ENCODE measurements at places on chromosomes 11 and 22.

GRCh38 chr11:93099806-93100205, 98.0 kb downstream of the SLC36A4 start:
- DNase-seq, result peak; percentile 24

DNA sequence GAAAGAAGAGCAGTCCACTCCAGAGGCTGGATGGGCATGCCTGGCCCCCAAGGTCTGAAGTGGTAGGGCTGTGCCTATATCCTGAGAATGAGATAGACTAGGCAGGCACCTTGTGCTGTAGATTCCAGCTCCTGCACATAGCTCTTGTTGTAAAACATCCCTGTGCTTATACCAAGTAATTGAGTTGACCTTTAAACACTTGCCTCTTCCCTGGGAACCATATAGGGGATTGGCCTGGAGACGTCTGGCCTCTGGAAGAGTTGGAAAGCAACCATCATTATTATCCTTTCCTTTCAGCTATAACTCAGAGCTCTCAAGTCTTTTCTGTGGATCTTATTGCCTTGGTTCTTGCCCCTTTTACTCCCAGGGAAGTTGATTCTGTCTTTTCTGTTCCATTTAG, 15.1 kb downstream of the LIMK2 start:
- DNase-seq, result no peak

DNA sequence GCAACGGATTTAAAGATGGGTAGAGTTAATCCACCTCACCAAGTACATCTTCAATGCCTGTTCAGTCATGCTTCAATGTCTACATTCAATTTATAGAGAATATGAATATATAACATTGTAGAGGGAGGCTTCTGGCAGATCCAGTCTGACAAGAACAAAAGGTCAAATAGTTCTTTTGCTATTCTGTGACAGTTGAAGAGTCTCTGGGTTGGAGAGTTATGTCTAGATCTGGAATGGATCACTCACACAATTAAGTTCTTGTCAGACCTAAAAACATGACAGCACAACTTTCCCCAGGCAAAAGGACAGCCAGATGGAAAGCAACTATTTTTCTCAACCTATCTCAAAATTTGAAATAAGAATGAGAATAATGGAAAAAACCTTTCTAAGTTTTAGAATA, 15.3 kb upstream of the GAB2 start:
- no peak for DNase-seq

GRCh38 chr11:88359541-88359940, 22.0 kb upstream of the CTSC start:
- DNase-seq, result no peak

DNA sequence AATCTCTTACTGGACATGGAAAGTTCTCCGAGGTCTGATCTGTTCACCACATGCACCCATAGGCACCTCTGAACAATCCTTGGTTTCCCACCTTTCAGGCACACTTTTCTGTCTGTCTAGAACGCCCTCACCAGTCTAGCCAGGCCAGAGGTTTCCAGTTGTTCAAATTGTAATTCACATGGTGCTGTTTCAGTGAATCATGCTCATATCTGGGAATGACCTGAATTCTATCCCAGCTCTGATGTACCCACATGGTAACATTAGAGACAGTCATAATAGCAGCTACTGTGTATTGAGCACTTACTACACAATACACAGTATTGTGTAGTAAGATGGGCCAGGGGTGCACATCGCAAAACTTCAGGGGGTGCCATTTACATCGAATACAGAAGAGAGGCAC, 138.2 kb downstream of the COMMD9 start:
- DNase-seq, result no peak

DNA sequence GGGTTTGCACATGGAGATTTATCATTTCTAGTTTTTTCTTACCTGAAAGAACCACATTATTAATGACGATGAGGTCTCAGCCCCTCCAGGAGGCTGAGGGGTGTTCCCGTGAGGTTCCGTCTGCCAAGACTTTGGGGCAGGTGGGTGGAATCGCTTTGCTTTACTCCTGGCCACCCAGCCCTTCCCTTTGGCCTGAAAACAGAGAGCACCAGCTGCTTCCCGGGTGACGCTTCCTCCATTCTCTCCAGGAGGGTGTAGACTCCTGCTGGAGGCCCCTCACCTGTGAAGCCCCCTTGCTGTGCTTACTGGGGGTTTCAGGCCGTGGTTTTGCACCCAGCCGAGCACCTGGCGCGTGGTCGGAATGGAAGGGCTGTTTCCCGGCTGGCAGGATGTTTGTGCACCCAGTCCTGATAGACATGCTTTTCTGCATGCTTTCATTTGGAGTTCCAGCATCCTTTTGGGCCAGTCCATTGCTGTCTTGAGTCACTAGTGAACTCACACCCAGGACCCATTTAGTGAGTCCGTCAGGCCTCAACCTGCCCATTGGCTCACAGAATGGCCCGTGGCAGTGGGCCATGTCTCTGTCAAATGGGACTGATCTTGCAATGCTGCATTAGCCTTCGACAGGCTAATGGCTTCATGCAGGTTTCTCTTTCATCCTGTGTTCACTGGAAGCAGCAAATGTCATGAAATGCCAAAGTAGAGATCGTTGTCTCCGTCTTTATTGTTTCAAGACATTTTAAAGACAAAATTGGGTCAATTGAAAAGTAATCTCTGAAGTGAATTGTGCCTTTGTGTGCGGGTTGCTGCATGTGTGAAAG, 360.8 kb downstream of the TBC1D22A start:
- no peak for DNase-seq

Measured in fibroblast of skin of scalp (primary cell).